Effector memory CD8-positive, alpha-beta T cell (primary cell): ENCODE measurements at places on chromosomes 11 and 22.

DNA sequence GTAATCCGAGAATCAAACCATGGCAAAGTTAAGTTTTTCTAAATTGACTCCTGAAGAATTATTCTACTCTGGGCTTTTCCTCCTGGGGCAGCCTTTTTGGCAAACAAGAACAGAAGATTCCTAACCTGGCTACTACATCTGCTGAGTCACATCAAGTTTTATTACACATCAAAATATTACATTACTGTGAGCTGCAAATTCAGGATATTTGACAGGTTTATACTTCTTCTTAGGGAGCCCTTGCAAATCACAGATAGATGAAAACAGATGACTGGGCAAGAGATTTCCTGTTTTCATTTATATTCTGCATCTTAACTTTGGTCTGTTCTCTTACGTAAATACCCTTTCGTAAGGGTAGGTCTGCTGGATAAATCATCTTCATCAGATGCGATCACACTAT lies 23.6 kb downstream of the XRRA1 start:
- DNase-seq, result no peak

GRCh38 chr11:117822074-117823033 lies 2.2 kb downstream of the FXYD2 start:
- DNase-seq, result no peak

DNA sequence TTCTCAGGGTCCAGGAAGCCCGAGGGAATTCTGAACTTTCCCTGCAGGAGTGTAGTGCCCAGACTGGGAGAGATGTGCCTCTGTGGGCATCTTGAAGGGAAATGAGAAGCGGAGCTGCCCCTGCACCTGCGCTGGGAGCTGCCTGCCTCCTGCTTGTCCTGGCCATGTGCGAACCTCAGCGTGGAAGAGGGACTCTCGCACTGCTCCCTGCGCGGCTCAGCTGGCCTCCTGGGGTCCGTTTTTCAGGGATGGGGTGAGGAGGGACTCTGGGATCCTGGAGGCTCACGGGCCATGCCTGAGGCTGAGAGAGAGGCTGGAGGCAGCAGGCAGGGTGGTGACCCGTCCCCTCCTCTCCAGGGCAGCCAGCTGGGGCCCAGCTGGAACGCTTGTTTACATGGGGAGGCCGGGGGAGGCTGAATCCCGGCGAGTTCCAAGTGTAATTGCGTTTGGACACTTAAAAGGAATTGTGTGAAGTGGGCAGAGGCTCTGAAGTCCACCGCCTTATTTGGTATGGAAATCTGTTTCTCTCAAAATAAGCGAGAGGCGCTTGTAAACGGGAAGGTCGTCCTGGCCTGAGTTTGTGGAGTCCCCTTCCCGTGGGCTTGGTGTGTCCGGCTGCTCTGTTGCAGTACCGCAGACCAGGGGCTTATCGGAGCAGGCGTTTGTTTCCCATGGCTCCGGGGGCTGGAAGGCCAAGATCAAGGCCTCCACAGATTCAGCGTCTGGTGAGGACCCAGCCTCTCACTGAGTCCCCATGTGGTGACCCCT lies 1.2 kb upstream of the MRGPRF start:
- DNase-seq, result no peak

DNA sequence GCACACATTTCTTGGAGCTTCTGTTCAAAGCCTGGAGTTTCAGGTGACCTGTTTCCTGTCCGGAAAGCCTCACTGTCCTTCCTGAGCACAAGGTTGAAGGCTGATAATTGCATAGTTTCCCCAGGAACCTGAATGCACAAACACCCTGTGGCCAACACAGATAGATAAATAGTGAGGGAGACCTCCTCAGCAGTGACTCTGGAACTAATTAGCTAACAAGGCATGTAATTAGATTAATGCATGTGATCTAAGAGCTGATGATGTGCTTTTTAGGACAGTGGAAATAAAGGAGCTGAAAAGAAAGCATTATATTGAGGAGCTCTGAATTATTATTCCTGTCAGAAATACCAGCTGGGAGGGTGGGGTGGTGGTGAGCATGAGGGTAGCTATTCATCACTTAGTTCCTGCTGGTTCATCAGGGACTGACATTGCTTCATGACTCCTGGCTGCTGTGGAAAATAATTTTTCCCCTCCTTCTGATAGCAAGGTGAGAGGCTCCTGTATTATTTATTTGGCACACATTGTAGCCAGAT lies 101.1 kb downstream of the NELL1 start:
- DNase-seq, result no peak

DNA sequence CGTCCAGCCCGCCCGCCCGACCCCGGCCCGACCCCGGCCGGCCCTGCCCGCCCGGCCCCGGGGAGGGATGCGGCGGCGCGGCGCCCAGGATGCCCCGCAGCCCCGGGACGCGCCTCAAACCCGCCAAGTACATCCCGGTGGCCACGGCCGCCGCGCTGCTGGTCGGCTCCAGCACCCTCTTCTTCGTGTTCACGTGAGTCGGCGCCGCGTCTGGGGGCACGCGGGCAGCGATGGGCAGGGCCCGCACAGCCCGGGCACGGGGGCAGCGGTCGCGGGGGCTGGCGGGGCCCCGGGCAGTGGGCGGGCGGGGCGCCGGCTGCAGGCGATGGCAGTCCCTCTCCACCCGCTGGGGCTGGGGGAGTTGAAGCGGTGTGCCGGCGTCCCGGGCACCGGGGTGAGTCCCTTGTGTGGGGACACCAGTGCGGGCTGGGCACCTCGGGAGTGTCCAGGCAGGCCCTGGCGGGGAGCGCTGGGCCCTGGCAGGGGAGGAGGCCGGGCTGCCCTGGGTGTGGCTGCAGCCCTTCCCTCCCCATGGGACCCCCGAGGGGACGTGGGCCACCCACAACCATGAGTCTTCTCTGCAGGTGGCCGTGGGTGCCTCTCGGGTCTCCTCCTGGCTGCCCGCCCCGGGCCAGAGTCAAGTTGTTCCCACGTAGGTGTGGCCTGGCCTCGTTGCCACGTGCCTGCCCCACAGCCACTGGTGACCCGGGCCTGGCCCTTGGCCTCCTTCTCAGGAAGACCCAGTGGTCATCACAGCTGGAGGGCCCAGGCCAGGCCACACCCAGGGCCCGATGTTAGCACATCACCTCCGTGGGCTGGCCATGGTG lies 468 bp downstream of the ZDHHC8 start:
- no peak for DNase-seq

- DNase-seq, result no peak
Measured at GRCh38 chr22:36852056-36852973, 8.5 kb upstream of the NCF4 start.

DNA sequence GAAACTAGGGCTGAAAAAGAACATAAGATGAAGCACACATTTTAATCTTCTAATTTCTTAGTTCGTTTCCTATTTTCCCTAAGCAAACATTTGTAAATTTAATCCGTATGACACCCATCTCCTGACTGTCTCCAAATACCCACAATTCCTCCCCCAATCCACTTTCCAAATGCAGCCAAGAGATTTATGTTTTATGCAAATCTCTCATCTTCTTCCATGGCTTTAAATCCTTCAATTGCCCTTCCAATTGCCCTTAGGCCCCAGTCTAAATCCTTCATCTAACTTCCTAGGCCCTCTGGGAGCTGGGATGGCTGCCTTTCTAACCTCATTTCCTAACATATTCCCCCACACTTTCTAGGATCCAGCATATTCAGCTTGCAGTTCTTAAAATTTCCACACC lies 18.0 kb upstream of the POU2AF1 start:
- DNase-seq, result no peak

DNA sequence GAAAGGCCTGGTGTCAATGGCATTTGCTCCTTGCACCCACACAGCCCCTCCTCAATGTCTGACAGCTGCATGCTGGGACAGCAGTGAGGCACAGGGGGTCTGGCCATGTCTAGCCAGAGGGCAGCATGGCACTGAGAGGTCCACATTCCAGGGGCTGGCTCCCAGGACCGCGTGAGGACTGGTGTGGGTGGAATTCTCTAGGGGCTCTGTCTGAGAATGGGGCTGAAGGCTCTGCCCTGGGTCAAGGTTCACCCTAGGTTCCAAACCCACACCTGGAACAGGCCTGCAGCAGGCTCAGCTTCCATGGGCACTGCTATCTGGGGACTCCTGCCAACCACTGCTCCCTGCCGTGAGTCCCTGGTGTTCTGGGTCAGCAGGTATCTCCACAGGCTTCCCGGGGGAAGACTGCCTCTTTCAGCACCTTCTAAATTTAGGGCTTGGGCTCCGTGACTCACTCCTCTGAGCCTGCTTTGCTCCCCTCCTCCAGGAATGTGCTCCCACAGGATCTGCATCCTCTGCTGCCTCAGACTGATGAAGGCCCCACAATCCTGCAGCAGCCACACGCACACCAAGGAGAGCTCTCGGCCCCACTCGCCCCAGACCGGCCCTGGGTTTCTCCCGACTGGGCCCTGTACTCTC lies 4.2 kb downstream of the STARD10 start:
- no peak for DNase-seq

DNA sequence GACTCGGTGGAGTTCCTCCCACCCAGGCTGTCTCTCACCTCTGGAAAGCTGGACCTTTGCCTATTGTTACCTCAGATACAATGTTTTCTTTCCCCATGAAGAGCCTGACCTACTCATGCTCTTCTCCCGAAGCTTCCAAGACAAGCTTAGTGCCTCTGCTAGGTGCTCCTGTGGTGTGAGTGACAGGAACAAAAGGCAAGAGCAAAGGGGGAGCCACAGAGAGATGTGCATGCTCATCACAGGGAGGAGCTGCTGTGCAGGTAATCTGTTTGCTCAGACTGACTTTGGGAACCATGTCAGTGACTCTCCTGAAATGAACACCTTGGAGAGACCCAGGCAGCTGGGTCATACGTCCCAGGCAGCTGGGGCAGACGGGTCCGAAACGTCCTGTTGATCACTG lies 53.6 kb upstream of the VSTM5 start:
- no peak for DNase-seq

DNA sequence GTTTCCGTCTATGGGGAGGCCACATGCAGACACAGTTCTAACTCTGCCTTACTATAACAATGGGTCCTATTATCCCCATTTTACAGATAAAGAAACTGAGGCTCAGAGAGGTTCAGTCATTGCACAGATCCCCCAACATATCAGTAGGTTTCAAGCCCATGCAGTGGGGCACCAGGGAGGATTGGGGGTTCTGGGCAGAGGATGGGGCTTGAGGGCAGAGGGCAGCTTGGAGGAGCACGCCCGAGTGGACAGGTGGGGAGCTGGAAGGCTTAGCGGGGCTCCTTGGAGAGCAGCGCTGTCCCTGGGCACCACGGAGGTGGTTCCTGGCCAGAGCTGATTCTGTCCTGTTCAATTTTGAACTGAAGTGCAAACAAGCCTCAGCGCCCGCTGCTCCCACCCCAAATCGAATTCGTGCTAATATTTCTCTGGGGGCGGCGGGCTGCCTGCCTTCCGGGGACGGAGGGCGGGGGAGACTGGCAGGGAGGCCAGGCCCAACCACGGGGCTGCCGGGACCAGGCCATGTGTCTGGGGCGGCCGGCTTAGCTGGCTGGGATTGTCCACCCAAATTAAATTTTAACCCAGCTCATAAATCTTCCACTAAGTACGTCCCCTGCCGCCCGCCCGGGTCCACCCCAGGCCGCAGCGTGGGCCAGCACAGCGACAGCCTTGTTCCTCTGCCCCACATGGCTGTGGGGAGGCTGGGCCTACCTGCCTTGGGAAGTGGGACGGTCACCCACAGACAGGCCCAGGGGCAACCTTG lies 49.4 kb downstream of the FLRT1 start:
- DNase-seq, result no peak

GRCh38 chr11:120923866-120924508 lies 99.9 kb upstream of the TBCEL start:
- DNase-seq, result no peak

- DNase-seq, result no peak
Measured at GRCh38 chr22:26574001-26574723, 15.8 kb downstream of the TPST2 start.

- no peak for DNase-seq
Measured at GRCh38 chr22:40198733-40199132, 21.0 kb downstream of the TNRC6B start.

- no peak for DNase-seq
Measured at GRCh38 chr11:124759266-124760204, 2.6 kb downstream of the ESAM start.

DNA sequence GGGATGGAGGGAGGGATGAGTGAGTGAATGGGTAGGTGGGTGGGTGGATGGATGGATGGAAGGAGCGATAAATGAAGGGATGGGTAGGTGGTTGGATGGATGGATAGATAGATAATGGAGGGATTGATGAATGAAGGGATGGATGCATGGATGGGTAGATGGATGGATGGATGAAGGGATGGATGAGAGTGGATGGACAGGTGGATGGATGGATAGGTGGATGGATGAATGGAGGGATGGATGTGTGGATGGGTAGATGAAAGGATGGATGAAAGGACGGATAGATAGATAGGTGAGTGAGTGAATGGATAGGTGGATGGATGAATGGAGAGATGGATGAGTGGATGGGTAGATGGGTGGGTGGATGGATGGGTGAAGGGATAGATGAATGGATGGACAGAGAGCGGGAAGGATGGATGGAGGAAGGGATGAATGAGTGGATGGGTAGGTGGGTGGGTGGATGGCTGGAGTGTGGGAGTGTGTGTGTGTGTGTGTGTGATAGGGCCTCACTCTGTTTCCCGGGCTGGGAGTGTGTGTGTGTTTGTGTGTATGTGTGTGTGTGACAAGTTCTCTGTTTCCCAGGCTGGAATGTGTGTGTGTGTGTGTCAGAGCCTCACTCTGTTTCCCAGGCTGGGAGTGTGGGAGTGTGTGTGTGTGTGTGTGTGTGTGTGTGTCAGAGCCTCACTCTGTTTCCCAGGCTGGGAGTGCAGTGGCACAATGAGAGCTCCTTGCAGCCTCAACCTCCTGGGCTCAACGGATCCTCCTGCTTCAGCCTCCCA lies 2.1 kb upstream of the PRR33 start:
- DNase-seq, result no peak

GRCh38 chr11:35598254-35599125 lies 19.8 kb upstream of the FJX1 start:
- no peak for DNase-seq

DNA sequence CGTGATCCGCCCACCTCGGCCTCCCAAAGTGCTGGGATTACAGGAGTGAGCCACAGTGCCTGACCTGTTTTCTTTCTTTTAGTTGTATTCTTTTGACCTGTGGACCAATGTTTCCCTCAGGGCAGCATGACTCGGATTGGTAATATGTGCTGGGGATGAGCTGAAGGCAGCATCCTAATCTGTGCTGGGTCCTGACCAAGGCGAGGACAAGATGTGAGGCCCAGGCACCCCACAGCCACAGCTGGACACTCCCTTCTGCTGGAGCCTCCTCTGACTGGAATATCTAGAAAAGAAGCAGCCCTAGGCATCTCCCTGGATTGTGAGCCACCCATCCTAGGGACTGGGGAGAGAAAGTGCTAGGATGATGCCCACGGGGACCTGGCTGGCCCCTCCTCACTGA lies 105.4 kb downstream of the PDE2A start:
- DNase-seq, result no peak
